ENCODE measurements at places on chromosomes 1 and 21.

DNA sequence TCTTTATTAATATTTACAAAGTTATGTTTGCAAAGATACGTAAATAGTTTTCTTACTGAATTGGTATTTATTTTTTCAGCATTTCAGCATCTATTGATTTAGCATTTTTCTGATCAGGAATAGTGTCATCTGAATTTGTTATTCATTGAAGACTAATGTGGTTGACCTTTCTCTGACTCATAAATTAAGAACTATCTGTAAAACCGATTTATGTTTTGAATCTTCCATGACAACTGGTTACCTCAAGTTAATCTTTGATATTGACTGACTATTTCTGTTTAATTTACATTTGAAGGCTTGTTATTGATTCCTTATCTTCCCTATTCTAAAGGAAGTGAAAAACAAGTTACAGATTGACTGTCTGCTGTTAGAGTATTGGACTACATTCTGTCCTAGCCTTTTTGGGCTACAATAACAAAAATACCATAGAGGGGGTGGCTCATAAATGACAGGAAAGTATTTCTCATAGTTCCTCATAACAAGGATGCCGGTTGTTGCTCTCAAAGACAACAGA is 1131.4 kb downstream of the PLA2G4A start:
- no peak for DNase-seq

- DNase-seq, result no peak
These were observed 12.4 kb downstream of the CDC14A start for GRCh38 chr1:100364697-100365096.

DNA sequence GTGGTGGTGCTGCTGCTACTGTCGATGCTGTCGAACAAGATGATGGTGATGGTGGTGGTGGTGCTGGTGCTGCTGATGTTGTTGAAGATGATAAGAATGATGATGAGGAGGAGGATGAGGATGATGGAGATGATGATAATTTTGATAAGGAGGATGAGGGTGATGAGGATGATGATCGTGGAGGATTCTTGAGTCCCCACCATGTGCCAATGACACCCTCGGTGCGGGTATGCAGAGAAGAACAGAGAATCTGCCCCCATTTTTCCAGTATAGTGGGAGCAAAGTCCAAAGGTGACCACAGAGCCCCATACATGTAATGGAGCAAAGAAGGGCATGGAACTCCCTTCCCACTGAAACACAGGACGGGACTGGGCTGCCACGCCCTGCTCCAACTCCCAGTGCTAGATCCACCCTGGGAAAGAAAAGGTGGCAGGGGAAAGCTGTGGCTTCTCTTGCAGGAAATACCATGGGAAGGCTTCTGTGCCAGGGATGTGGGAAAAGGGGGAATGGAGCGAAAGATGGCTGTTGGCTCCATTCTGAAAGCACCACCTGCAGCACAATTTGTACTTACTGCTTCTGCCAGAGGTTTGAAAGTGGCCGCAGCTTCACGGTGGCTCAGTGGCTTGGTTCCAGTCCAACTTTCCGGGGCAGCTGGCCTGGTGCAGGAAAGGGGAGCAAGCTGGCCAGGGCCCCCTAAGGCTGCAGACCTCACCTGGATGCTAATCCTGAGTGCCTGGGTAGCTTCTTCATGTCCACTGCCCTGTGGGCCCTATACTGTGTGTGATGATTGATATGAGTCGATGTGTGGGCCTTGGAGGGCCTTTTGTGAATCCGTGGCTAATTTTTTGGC is 387.2 kb upstream of the VAMP3 start:
- no peak for DNase-seq

DNA sequence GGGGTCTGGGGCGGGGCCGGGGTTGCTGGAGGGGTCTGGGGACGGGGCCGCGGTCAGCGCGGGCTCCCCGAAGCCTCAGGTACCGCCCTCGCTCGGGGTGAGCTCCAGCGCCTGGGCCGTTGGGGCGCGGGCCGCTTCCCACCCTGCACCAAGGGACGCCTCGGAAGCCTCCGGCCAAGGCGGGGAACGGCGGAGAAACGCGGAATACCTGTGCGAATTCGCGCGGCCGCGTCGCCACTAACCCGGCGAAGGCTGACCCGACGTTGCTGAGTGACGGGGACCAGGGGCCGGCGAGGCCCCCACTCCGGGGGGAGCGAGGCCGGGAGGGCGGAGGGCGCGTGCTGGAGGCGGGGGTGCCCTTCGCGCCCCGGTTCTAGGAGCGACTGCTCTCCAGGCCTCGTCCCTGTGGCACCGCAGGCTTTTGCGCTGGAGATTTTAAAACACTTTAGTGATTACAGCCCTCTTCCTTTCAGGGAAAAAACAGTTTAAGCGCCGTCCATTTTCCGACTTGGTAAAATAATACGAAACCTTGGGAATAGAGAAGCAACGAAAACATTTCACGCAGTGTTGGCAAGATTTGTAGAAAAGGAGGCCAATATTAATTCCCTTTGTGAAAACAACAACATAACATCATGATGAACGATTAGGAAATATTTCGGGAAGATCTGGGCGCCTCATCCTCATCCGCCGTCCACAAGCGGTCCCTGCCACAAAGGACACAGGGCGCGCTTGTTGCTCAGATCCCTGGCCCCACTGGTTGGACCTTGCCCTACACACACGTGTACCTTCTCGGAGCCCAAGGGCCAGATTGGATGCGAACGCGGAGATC is 971 bp upstream of the GNG4 start:
- DNase-seq, result no peak

DNA sequence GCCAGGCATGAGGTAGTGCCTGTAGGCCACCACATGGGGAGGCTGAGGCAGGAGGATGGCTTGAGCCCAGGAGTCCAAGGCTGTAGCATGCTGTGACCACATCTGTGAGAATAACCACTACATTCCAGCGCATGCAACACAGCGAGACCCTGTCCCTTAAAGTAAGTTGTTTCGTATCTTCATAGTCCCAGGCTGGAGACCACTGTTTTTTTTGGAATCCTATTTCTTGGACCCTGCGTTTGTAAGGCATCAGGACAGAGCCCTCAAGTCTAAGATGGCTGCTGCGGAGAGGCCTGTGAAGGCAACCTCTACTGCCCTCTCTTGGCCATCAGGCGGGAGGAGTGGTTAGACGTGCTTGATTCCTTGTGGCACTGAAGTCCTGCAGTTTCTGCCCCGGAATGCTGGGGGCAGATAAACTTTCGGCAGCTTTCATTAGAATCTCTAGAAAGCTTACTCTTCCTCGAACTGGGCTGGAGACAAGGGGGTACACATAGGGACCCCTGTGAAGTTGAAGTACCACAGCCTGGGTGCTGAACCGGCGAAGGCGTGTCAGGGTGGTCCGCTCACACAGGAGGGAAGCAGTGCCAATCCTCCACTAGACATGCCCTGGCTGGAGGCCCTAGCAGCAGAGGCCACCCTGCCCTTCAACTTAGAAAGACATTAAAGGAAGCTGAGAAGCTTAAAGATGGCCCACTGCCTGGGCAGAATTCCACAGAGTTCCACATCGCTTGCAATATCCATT is 36.6 kb downstream of the RABIF start:
- DNase-seq, result no peak

DNA sequence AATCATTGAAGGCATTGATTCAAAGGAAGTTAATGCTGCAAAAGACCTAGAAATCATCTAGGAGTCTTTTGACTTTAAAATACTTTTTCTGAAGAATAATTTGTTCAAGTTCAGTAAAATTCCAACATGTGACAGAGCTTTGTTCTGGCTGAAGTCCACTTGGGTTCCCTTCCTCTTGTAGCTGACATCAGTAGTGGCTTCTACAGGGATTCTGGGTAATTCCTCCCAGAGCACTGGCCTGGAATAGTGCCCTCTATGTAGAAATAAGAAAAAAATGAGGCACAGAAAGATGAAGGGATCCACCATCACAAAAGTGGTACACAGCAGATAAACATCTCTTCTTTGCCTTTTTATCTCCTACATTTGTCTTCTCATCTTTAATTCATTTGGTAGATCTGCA is 548.1 kb downstream of the LTN1 start:
- DNase-seq, result no peak

- DNase-seq, result no peak
These were observed 6.4 kb upstream of the TSPAN1 start for GRCh38 chr1:46168477-46168876.

GRCh38 chr1:4978660-4979390 is 324.4 kb downstream of the AJAP1 start:
- DNase-seq, result no peak

GRCh38 chr1:221839782-221840395 is 98.0 kb upstream of the DUSP10 start:
- DNase-seq, result no peak

GRCh38 chr1:110736900-110737605 is 62.3 kb upstream of the KCNA3 start:
- DNase-seq, result no peak

- DNase-seq, result no peak
These were observed 16.4 kb downstream of the PRXL2B start for GRCh38 chr1:2602866-2603520.

DNA sequence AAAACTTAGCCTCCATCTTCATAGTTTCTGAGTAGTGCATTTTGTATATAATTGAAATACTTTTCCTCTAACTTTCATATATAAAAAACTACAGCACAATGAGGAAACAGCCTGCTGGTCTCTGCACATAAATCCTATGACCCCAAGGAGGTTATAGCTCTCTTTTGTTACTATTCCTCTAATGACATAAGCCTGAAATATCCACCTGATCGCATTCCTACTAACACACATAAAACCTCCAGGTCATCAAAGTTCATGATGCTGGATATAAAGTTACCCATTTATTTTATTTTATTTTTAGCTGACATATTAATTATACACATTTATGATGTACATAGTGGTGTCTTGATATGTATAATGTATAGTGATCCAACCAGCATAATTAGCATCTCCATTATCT is 1042.0 kb upstream of the B3GALT2 start:
- no peak for DNase-seq

GRCh38 chr1:233500106-233500505 is 113.8 kb upstream of the KCNK1 start:
- DNase-seq, result no peak

- DNase-seq, result no peak
These were observed 73.0 kb upstream of the IFFO2 start for GRCh38 chr1:19029191-19030085.

DNA sequence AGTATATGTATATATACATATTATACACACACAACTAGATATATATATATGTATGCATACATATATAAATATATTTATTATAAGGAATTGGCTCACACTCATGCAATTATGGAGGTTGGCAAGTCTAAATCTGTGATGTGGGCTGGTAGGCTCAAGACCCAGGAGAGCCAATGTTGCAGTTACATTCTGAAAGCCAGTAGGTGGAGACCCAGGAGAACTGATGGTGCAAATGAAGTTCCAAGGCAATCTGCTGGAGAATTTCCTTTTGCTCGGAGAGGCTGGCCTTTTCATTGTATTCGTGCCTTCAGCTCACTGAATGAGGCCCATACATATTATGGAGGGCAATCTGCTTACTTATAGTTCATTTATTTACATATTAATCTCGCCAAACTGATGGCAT is 9.4 kb downstream of the IVL start:
- DNase-seq, result peak; percentile 1

DNA sequence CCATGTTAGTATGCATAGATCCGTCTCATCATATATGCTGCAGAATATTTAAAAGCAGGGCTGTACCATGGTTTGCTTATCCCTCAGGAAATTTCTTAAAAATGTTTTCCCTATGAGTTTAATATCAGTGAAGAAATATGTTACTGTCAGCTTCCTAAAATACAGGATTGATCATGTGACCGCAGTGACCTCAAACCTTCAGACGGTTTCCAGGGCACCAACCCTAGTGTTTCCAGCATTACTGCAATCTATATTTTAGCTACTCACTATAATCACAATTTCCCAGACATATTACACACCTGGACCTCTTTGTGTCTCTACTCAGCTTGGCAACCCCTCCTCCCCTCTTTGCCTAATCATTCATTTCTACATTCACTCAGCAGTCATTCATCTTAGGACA is 7.7 kb upstream of the SDHB start:
- no peak for DNase-seq

GRCh38 chr1:3003941-3004270 is 17.4 kb upstream of the ACTRT2 start:
- no peak for DNase-seq

DNA sequence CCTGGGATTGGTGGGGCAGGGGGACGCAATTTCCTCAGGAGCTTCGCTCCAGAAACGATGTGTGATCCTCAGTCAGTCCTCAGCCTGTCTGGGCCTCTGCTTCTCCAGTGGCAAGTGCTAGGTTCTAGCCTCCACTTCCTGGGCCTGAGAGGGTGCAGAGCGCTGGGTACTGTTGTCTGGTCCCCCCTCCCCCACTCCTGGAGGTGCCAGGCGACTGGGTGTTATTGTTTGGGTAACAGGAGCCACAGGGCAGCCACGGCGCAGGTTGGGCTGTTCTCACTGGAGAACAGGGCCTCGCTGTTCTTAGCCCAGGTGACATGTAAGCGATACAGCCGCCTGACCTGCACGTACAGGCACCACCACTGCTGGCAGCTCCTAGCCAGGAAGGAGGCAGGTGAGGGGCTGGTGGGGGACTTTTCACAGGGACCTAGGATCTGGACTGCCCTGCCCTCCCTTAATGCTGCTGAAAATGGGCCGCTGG is 2.1 kb downstream of the RPS6KA1 start:
- no peak for DNase-seq

DNA sequence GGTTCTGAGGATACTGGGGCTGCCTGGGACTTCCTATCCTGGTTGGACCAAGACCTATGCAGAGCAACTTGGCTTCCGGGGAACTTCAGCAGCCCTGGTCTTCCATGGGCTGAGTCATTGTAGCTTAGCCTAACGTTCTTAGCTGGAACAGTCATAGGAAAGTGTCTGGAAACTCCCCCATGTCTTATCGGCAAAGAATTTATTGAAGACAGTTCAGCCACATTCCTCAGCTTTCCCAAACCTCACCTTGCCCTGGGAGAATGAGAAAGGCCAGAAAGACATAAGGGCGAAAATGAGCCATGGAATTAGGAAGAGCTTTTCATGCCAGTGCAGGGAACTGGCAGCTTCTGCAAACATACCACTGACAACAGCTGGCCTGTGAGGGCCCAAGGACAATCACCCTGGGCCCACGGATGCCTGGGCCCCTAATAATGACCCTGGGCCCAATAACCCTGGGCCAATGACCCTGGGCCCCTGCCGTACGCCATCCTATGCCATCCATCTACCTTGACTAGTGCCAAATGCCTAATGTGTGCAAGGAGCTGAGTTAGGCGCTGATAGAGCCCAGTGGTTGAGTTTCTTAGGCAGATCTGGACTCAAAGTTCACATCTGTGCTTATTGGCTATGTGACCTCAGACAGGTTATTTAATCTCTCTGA is 114.4 kb upstream of the GADD45A start:
- DNase-seq, result no peak

DNA sequence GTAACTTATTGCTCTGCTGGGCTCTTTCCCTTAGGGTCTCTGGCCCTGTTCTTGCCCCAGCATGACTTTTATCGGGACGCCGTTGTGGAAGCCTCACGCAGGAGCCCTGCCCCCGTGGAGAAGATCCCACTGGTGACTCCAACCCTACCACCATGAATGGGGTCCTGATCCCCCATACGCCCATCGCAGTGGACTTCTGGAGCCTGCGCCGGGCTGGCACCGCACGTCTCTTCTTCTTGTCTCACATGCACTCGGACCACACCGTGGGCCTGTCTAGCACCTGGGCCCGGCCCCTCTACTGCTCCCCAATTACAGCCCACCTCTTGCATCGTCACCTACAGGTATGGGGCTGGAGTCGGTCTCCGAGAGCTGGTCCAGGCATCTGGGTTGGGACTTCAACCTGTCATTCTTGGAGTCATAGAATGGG is 322 bp downstream of the DCLRE1B start:
- no peak for DNase-seq
